H4 (cell line): ENCODE measurements at places on chromosomes 7 and 10. TPM values are rescaled to one million over a fixed set of nuclear protein-coding genes. Genes with fewer than 3 reads are reported as not detected.

- no peak for DNase-seq
Observed at GRCh38 chr10:51403521-51403920, 295.9 kb downstream of the CSTF2T start.

GRCh38 chr7:158375034-158375433, 212.6 kb downstream of the PTPRN2 start:
- DNase-seq: peak; percentile 73

- peak; percentile 53 for DNase-seq
Observed at GRCh38 chr10:131094527-131095312, 216.8 kb downstream of the TCERG1L start.

Gene HHEX
- total RNA-seq: not detected in 2 replicates

Gene EN2
- 0.16 and 0.29 TPM in 2 replicates for total RNA-seq
